ENCODE measurements at places on chromosomes 2 and 18.

DNA sequence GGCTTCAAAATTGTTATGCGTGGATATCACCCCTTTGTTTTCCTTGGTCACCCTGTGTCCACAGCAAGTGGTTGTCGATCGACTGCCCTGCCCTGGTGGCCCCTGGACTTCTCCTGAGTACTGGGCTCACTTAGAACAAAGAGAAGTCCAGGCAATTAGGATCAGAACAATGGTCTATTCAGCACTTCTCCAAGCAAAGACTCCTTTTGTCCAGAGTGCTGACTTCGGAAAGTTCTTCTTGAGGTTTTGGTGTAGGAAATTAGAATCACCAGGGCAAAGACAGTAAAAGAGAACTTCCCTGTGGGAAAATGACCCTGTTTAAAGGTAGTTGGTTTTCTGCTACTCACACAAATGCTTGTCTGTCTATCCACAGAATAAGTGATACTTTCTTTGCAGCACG, 173.9 kb downstream of the FHOD3 start:
- no peak for DNase-seq

- DNase-seq, result no peak
Observed at GRCh38 chr18:45228796-45229388, 386.4 kb upstream of the SLC14A2 start.

DNA sequence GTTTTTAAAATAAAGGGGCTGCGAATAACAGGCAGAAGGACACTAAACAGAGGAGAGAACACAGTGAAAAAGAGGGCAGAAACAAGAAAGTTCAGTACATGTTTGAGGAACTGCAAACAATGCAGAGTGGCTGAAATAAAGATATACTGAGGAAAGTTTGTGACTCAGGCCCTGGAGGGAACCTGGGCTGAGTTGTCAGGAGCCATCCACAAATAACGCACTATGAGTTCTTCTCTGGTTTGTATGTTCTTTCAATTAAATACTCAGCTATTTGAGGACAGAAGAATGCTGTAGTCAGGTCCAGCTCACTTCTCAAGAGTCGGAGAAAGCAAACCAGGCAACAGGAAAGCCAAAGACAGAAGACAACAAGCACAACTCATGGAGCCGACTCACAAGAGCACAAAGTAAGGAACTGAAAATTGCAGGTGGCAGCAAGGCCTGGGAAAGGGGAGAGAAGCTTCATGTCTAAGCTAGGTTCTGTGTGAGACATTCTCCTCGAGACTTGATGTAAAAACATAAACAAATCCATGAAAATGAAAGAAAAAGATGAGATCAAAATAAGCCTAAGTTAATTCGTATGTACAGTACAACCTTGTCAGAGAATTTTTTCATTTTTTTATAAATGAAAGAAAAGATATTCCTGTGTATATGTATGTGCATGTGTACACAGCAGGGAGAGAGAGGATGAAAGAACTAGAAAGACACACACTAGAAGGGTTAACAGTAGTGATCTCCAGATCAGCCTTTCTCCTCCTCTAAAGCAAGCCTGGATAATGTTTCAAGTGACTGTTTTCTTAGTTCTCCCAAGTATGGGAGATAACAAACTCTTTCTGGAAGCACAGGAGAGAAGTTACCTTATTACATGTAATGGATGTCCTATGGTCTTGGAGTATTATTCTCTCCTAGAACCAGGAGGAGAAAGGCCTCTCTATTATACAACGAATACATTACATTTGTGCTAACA, 41.5 kb downstream of the CHN1 start:
- DNase-seq, result no peak

DNA sequence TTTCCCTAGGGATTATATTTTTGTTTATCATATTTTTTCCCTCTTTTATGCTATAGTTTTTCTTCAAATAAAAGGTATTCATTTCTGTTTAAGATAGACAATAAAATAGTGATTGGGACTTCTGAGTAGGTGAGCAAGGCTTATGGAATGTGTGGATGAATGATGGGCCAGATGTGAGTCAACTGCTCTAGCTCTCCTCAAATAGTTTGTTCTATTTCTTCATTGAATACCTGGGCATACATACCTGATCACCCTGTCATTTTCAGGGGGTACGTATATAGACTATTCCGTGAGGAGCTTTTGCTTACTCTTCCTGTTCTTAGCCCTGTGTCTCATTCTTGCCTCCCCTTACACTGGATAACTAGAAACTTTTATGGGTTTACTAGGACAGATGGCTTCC, 41.9 kb downstream of the BABAM2 start:
- no peak for DNase-seq

GRCh38 chr2:122831649-122832048, 1076.2 kb downstream of the TSN start:
- DNase-seq, result no peak

- no peak for DNase-seq
Observed at GRCh38 chr2:29449499-29449898, 334.3 kb downstream of the CLIP4 start.

GRCh38 chr18:12554796-12555388, 103.0 kb downstream of the SPIRE1 start:
- DNase-seq, result no peak

DNA sequence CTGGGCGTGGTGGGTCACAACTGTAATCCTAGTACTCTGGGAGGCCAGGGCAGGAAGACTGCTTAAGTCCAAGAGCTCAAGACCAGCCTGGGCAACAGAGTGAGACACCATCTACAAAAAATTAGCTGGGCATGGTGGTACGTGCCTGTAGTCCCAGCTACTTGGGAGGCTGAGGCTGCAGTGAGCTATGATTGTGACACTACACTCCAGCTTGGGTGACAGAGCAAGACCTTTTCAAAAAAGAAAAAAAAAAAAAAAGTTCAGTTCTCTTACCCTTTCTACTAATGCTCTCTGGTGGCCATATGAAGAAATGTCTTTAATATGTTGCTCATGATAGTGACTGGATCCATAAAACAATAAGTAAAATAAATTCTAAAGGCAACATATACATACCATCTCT, 14.9 kb downstream of the TYW5 start:
- DNase-seq, result no peak

GRCh38 chr2:179686718-179687342, 174.6 kb downstream of the ZNF385B start:
- no peak for DNase-seq
